ENCODE measurements at places on chromosomes 12 and 14.

- DNase-seq: no peak
Observed at GRCh38 chr12:85279449-85280164, 413 bp upstream of the ALX1 start.

DNA sequence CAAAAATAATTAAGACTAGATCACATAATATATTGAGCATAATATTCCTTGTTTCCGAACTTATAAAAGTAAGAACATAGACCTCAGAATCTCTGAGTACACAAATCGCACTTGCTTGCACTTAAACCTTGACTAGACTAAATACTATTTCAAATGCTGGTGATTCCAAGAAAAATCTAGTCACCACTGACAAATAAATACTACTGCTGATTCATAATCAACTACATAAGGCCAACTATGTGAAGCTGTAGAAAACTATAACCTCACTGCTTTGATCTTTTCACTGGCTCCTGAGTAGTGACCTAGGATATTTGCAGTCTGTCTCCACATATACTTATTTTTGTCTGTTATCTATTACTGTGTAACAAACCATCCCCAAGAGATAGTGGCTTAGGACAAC lies 245.4 kb downstream of the DIO2 start:
- no peak for DNase-seq

- peak; percentile 72 for DNase-seq
Observed at GRCh38 chr12:49776413-49776812, 35.1 kb downstream of the TMBIM6 start.

GRCh38 chr14:54364555-54365415 lies 32.0 kb upstream of the CDKN3 start:
- no peak for DNase-seq

DNA sequence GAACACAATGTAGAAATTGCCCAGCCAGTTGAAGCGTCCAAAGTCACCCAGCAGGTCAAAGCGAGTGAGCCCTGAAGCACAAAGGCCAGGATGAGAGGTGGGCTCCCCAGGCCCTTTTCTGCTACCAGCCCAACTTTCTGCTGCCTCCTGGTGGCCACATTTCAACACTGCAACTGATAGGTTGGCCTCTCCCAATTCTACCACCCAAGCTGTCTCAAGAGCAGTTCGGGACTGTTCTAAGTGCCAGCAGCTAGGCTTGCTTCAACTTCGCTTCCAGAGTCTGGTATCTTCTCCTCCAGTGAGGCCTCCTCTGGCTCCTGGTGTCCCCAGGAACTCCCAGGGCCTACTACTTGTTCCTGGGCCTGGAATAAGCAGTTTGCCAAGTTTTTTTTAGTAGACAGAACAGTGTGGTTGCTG lies 3.4 kb upstream of the DHH start:
- peak; percentile 53 for DNase-seq
